H1 (cell line): ENCODE measurements at places on chromosomes 11 and 22. TPM values are rescaled to one million over a fixed set of nuclear protein-coding genes. Genes with fewer than 3 reads are reported as not detected.

GRCh38 chr22:45805413-45805812 is 133.8 kb downstream of the ATXN10 start:
- H3K36me3 ChIP-seq, result no peaks in the 10 kb centered on the region
- H3K27ac ChIP-seq, result no peak overlapping the region
- H3K4me3 ChIP-seq, result no peak overlapping the region
- no peaks in the 10 kb centered on the region for H3K27me3 ChIP-seq

GRCh38 chr11:440065-441042 is 1.5 kb downstream of the ANO9 start:
- H3K27me3 ChIP-seq, result no peaks in the 10 kb centered on the region
- no peak overlapping the region for H3K27ac ChIP-seq

SLC22A8 gene
- not detected in 2 replicates for total RNA-seq

DNA sequence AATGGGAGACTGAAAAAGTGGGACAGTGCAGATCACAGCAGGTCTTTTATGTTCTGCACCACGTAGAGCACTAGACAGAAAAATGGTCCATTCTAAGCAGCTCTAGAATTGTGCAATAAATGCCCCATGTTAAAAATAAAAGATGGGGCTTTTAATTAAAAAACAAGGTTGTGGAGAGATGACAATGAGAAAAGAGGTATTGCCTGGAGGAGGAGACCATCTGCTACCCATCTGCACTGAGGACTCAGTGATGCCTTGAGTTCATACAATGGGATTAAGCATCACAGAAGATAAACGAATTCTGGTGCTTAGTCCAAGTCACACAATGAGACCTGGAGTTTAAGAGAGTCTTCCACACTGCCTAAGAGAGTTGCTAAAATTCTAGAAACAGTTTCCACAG is 73.6 kb downstream of the PAK1 start:
- H3K4me3 ChIP-seq, result no peak overlapping the region
- no peak overlapping the region for H3K27ac ChIP-seq
- H3K27me3 ChIP-seq, result no peaks in the 10 kb centered on the region
- H3K4me1 ChIP-seq, result no peaks in the 10 kb centered on the region
- H3K36me3 ChIP-seq, result no peaks in the 10 kb centered on the region

DNA sequence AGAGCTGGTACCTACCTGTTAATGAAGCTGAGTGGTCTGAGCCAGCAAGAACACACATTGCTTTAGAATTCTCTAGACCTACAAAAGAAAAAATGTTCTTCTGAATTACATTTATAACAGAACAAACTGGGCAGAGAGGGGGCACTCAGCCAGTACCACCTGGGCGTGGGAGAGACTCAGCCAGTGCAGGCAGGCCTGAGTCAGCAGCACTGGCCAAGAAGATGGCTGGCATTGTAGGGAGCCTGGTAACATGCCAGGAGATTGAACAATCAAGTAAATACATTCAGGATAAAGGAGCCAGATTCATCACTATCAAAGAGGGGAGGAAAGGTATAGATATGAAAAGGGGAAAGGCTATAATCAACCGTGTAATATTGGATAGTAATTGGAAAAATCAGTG is 19.9 kb downstream of the SERGEF start:
- peaks cover 3% of the 10 kb centered on the region for H3K36me3 ChIP-seq
- no peak overlapping the region for H3K4me3 ChIP-seq
- no peak for DNase-seq
- no peaks in the 10 kb centered on the region for H3K27me3 ChIP-seq

DNA sequence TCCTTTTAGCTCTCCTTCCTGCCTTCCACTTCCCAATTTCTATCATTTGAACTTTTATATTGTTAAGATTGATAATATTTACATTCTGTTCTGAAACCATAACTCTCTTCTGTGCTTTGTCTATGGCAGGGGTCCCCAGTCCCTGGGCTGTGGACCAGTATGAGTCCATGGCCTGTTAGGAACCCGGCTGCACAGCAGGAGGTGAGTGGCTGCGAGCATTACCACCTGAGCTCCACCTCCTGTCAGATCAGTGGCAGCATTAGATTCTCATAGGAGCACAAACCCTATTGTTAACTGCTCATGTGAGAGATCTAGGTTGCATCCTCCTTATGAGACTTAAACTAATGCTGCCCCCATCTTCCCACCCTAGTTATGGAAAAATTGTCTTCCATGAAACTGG is 48.4 kb upstream of the HEPHL1 start:
- H3K36me3 ChIP-seq, result no peaks in the 10 kb centered on the region
- no peak for DNase-seq
- H3K4me3 ChIP-seq, result no peak overlapping the region
- H3K27me3 ChIP-seq, result no peaks in the 10 kb centered on the region
- 0 out of 2 replicates have a peak, but pooled peaks cover 2% of the 10 kb centered on the region for H3K4me1 ChIP-seq

SPI1 gene
- not detected in 2 replicates for total RNA-seq

- no peaks in the 10 kb centered on the region for H3K4me1 ChIP-seq
- no peaks in the 10 kb centered on the region for H3K36me3 ChIP-seq
- H3K27me3 ChIP-seq, result no peaks in the 10 kb centered on the region
- H3K4me3 ChIP-seq, result no peak overlapping the region
Observed at GRCh38 chr11:82865841-82866240, 34.4 kb downstream of the PRCP start.

DNA sequence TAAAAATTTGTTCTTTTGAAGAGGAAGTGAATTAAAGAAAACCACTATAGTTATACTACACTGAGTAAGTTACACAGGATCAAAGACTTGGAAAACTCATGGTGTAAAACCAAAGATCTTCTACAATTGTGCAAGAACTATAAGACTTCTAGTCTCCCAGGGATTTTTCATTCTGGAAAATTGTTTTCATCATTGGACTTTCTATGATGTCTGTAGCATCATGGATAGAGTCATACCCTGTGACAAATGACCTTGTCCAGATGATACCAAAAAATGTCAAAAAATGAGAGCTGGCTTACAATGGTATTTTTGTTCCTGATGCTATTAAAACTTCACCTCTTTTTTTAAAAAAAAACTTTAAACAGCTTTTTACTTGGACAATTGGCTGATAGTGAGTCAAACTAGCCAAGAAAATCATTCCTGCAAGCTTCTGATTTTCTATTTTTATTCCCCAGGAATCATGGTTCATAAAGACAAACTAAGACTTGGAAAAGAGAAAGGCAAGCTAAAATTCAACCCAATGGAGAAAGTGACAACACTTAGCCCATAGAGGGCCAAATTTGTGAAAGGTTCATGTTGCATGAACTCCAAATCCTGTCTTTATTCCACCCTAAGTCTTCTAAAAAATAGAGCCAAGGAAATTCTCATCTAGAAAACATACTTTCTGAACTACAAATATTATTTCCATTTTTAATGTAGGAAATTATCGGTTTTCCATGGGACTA is 30.7 kb downstream of the ME3 start:
- no peaks in the 10 kb centered on the region for H3K36me3 ChIP-seq
- no peak overlapping the region for H3K4me3 ChIP-seq
- no peak overlapping the region for H3K27ac ChIP-seq
- H3K4me1 ChIP-seq, result no peaks in the 10 kb centered on the region
- no peaks in the 10 kb centered on the region for H3K27me3 ChIP-seq
